ENCODE measurements at places on chromosomes 1 and 21. TPM values are rescaled to one million over a fixed set of nuclear protein-coding genes. Genes with fewer than 3 reads are reported as not detected.

Gene TNFSF4
- 2.7 TPM for total RNA-seq

Gene RER1
- total RNA-seq, result 48.8 TPM

Gene CA14
- total RNA-seq, result 33.7 TPM

Gene ZMYND12
- 1.3 TPM for total RNA-seq

Gene LUZP1
- 25.4 TPM for total RNA-seq

Gene LGR6
- total RNA-seq, result 1.0 TPM

Gene FCGR2B
- 1.1 TPM for total RNA-seq

Gene GSTM1
- not detected for total RNA-seq

Gene NBPF10
- total RNA-seq, result 2.4 TPM

Gene DAB1
- 14.2 TPM for total RNA-seq

Gene TUT4
- 76.5 TPM for total RNA-seq

Gene KCND3
- total RNA-seq, result 20.4 TPM

Gene RHD
- total RNA-seq, result 3.0 TPM

Gene LYPD8
- total RNA-seq, result not detected

Gene PATJ
- total RNA-seq, result 43.3 TPM

Gene DMBX1
- total RNA-seq, result 0.33 TPM

GRCh38 chr1:119988306-119989062 is 81.0 kb downstream of the NOTCH2 start:
- DNase-seq, result no peak

- DNase-seq, result no peak
Measured at GRCh38 chr1:221069178-221069903, 190.1 kb downstream of the HLX start.

GRCh38 chr1:41192456-41193178 is 49.5 kb downstream of the SCMH1 start:
- no peak for DNase-seq

GRCh38 chr1:94286864-94287437 is 49.6 kb upstream of the ARHGAP29 start:
- DNase-seq, result no peak

DNA sequence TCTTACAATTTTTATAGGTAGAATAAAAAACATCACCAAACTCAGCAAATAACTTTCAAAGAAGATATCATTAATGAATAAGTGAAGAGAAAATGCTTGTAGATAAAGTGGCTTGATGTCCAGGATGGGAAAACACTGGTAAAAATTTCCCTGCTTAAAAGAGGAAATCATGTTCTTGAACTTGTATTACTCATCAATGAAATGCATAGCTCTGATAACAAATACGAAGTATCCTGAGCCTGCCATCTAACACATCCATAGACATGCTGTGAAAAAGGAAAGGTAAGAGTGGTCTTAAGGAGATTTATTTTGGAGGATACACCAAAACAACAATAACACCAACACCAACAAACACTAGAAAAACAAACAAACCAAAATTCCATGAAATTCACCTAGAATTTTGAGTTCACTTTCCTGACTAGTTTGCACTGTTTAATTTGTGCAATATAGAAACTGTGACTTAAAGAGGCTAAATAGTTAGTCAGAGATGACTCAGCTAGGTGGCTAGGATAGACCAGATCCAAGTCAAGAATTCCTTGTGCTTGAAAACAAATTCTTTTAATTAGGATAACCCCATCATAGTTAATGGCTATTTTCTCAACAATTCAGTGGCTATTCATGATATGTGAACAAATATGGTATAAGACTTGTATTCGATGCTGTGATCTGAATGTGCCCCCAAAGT is 179.8 kb upstream of the KCNK2 start:
- DNase-seq, result no peak

- DNase-seq, result no peak
Measured at GRCh38 chr1:58898739-58899586, 115.1 kb upstream of the JUN start.

DNA sequence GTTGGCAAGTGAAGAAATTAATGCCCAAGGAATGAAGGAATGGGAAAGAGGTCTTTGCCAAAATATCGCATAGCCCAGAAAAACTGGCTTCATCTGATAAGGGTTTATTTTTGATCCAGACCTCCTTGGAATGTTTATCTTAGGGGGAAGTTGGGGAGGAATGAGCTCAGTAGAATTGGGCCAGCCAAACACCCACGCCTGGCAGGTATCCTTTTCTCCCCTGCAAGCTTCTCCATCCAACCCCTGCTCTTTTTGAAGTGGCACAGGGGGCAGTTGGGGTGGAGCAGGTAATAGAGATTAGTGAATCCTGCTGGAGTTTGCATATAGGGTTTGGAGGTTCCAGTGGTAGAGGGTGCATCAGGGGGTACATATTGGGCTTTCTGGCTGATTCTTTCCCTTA is 21.1 kb downstream of the INTS3 start:
- no peak for DNase-seq

DNA sequence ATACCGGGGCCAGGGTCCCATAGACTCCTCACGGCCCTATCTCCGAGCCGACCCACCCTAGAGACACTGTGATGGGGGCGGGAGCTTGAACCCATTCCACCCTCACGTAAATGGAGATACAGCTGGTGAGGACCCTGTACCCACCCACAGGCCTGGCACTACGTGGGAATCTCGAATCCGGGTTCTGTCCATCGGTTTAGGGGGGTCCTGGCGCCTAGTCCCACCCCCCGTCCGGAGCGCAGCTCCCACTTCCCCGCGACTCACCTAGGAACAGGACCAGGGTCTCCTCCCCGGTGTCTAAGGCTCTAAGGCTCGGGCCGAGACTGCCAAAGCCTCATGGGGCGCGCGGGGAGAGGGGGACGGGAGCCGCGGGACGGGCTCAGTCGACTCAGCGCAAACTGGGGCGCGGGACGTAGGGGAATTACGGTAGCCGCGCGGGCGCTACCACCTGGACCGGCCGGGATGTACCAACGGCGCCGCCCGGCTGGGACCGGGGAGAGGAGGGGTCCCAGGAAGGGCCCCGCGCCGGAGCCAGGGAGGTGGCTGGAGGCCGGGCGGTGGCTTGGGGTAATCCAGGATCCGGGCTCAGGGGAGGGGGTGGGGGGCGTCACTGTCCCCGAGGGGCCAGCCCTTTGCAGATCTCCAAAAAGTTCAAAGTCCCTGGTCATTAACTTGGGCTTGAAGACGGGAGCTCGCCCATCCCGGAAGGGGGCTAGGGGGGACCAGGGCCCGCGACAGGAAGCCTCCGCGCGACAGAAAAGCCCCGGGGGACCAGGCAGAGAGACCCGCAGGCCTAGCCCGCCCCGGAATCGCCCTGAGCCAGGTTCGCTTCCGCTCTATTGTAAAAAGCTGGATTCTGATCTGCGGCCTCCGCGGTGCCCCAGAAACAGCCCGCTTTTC is 1.0 kb downstream of the PLEKHG5 start:
- no peak for DNase-seq

GRCh38 chr1:247419336-247419735 is 3.4 kb downstream of the NLRP3 start:
- no peak for DNase-seq

GRCh38 chr1:41003640-41004220 is 17.8 kb downstream of the SLFNL1 start:
- peak; percentile 64 for DNase-seq

DNA sequence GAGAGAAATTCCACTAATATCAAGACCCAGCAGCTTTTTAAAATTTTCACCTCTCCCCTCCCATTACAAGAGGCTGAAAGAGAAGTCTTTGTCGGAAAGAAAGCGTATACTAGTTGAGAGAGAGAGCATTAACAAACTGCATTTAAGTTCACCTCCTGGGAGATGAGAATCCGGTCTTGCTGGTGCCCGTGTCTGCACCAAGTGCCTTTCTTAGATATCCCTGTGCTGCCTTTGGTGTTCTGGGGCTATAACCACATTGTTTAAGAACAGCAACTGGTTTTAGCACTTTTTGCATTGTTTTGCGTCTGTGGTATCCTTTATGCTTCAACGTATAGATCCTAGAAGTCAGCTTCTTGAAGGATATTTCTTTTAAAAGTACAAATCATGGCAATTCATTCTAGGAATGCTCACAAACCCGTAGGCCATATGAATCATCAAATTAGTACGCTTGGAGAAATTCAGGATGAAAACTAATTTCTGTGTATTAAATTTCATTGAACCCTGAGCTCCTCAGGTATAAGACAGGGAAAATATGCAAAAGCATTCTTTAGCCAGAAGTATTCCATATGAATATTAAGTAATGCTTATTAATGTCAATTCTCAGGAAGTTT is 3.4 kb upstream of the RPE65 start:
- DNase-seq, result no peak

- no peak for DNase-seq
Measured at GRCh38 chr1:209511169-209511568, 72.3 kb upstream of the CAMK1G start.

DNA sequence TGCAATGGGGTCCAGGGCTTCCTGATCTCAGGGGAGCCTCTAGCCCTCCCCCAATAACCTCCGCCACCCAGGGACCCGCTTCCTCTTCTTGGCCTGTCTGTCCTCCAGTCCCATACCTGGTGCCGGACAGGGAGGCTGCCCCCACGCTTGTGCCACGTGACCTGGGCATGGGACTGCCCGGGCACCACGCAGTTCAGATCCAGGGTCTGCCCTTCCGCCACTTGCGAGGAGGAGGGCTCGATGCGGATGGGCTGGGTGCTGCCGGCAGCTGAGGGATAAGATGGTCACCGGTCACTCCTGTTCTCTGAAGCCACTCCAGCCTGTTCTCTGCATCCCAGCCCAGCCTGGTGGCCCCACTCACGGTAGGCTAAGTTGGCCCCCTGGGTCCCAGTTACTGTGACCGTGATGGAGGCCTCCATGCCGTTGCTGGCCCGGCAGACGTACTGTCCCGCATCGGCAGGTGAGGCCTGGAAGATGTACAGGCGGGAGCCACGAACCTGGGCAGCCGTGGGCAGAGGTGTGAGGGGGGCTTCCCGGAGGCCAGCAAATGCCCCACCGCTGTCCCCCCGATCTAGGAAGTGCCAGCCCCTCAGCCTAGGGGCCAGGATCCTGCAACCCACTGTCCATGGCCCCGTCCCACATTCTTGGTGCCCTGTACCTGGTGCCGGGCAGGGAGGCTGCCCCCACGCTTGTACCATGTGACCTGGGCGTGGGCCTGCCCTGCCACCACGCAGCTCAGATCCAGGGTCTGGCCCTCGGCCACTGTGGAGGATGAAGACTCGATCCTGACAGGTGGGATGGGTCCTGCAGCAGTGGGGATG is 39.6 kb downstream of the LDLRAD2 start:
- DNase-seq, result no peak

GRCh38 chr1:228944935-228945371 is 209.7 kb downstream of the RHOU start:
- DNase-seq, result no peak

DNA sequence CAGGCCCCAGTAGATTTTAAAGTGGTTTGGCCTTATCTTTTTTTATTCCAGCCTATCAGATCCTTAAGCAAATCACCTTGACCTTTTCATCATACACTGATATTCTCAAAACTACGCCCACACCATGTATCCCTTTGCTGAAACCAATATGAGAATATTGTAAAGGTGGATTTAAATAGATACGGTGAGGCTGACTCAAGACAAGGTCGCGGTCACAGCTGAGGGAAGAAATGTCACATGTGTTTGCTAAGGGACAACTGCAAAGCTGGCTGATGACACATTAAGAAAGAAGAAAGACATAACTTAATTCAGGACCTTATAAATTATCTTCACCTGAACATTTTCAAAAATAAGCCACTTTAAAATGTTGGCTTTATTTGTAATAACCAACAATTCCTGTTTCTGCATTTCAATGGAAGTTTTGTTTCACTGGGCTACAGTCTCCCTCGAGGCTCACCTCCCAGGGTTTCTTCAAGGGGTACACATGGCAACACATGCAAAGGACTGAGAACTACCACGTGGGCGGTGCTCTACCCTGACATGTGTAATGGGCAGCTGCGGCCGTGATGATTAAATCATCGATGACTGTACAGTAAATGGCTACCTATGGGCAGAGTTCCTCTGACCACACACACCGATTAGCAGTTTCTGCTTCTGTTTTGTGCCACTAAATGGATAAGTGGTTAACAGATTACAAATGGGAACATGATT is 189.5 kb downstream of the SIPA1L2 start:
- DNase-seq, result no peak

GRCh38 chr1:148383966-148384365 is 99.1 kb downstream of the PPIAL4G start:
- no peak for DNase-seq

DNA sequence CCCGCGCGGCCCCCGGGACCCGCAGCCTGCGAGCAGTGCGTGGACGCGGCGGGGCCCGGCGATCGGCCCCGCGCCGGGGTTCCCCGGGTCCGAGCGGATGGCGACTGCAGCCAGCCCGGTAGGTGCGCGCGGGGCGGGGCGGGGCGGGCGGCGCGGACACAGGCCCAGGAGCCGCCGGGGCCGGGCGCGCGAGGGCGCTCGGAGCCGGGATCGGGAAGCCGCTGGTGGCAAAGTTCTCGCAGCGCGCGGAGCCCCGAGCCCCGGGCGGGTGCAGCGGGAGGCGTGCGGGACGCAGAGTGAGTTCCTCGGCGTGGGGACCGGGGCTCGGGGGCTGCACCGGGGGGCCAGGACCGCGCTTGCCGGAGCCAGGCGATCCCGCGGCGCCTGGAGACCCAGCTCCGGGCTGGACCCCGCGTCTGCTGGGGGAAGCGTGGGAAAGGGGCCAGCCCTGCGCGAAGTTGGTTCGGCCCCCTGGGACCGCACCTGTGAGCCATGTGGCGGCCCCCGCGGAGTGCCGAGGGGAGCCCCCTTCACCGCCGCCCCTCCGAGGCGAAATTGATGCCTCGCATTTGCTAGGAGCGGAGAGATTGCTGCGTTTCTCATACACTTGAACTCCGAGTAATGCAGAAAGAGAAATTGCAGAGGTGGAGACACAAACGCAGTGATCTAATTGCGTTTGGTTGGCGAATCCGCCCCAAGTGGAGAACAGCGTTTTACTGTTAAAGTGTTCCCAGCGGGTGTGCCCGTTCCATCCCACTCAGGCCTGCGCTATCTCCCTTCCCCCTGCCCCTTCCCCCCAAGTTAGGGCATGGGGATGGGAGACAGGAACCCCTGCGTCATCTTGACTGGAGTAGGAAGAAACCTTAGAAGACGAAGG is 228.9 kb upstream of the TMEM51 start:
- DNase-seq, result peak; percentile 74

GRCh38 chr1:35753626-35754260 is 16.0 kb downstream of the CLSPN start:
- no peak for DNase-seq

DNA sequence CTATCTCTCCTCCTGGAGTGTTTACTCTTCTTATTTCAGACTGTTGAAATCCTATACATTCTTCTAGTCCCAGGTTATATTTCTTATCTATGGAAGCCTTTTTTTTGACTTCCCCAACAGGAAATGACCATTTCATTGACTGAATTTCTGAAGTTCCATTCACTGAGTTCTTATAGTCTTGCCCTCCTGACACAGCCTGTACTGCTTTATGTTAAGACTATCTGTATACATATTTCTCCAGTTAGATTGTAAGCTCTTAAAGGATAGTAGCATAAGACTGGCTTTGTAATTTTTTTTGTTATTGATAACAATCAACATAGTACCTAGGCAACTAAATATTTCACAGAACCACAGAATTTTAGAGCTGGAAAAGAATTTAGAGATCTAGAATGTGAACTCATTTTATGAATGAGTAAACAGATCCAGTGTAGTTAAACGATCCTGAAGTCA is 14.9 kb upstream of the MACF1 start:
- DNase-seq, result no peak
